Esophagus squamous epithelium (tissue), 5 donors: ENCODE measurements at places on chromosomes 11 and 22.

- no peak for DNase-seq
Measured at GRCh38 chr11:130370845-130371590, 56.3 kb upstream of the ZBTB44 start.

DNA sequence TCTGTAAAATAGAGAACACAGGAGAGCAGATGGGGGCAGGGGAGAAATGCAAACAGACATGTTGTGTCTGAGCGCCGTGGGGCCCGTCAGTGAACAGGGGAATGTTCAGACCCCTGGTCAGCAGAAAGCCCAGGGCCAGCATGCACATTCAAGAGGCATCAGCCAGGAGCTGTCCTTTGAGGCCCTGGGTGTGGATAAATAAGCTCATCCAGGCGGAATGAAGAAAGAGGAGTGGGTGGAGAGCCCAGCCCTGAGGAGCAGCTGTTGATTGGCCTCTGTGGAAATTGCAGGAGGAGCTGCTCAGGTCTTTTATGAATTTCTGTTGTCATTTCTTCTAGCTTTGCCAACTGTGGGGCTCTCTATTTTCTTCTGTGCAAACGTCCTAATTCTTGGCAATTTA, 49.7 kb upstream of the CECR2 start:
- DNase-seq = no peak

GRCh38 chr22:45905924-45906865, 70.8 kb downstream of the WNT7B start:
- no peak for DNase-seq

GRCh38 chr22:31852691-31853421, 91.5 kb upstream of the YWHAH start:
- DNase-seq = no peak

DNA sequence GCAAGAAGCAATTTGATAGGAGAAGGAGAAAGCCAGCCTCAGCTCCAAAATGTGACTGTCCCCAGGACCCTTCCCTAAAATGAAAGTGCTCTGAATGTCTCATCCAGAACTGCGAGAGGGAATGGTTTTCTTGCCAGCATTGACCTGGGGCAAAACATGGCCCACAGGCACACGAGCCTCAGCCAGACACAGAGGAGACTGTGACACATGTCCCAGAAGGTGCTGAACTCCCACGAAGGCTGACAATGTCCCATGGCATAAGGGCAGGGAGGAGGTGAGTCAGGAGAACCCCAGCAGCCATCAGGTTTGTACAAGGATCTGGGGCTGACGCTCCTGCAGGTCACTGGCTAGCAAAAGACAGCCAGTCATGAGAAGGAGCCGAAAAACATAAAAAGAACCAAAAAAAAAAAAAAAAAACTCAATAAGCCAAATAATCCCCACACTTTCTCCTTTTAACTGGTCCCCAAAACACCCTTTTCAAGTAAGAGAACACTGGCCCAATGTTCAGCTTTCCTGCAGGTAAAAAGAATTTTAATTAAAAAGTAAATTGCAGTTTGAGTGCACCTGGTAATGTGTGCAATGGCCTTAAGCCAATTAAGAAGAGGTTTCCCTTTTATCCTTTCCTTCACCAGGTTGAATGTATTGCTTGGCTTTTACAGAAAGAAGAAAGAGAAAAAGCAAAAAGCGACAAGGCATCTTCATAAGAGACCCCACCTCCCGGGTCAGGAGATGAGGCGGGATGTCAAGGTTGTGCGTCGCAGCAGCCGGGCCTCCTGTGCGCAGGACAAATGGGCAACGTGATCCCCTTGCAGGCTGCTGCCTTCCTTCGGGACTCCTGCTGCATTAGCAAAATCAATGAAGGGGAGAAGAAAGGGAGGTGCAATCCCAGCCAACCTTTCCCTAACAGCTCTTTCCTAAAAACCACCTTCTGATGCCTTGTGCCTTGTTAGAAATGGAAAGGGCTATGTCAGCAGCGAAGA, 43.6 kb downstream of the GALNT18 start:
- DNase-seq = no peak

- DNase-seq = no peak
Measured at GRCh38 chr22:33400061-33400840, 342.1 kb upstream of the SYN3 start.

GRCh38 chr22:47625531-47626427, 863.3 kb downstream of the TBC1D22A start:
- DNase-seq = no peak

GRCh38 chr22:30857791-30858190, 110.8 kb downstream of the MORC2 start:
- DNase-seq = no peak

DNA sequence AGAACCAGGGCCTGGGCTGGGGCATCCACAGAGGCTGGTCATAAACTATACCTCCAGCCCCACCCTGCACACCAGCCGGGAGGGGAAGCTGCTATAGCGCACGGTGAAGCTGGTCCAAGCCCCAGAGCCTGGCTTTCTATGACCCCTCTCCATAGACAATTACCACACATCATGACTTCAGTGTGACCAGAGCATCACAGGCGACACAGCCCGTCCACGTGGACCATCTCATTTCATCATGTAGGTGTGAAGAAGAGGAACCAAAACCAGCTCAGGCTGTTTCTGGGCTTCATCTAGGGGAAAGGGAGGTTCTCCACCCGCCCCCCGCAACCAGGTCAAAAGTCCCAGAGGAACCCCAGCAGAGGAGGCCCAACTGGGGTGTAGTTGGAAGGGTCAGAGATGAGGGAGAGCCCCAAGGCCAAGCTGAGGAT, 3.0 kb downstream of the CXCR5 start:
- no peak for DNase-seq

DNA sequence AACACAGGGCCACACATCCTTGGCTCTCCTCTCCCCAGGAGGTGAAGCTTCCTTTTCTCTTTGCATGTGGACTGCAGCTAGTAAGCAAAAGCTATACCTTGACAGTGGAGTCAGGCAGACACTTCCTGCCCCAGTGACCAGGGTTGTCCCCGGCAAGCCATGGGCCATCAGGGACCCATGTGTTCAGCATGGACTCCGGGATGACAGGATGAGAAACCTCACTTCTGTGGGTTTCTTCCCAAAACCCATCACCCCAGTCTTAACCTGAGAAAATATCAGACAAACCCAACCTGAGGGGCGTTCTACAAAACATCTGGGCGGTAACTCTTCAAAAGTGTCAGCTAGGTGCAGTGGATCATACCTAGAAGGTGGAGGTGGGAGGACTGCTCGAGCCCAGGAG, 40.2 kb downstream of the GNB1L start:
- DNase-seq = no peak

DNA sequence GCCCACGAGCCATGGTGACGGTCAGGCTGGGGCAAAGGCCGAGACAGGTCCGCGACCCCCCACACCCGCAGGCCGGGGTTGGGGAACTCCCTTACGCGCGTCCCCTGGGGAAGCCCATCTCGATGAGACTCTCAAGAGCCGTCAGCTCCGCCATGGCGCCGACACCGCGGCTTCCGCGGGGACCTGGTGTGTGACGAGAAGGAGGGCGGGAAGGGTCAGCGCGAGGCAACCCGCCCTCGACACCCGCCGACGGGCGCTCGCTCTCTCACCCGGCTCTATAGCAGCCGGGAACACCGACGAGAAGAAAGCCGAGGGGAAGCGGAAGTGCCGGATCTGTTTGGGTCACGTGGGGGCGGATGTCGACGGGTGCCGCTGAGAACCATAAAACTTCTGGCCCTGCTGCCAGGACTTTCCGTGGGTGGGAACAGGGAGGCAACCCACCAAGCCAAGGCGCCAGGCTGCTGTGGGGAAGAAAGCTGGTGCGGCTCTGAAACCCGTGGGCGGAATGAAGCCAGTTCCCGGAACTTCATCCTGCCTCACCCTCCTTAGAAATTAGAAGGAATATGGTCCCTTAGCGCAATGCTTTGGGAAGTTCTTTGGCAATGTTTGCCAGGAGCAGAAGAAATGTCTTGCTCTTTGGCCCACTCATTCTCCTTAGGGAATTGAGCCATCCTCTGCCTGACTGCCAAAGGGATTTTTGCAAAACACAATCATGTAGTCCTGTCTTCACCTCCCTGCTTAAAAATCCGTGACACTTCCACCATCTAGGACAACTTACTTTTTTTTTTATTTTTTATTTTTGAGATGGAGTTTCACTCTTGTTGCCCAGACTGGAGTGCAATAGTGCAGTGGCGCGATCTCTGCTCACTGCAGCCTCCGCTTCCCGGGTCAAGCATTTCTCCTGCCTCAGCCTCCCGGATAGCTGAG, at the start of gene UBXN1:
TSS of gene UBXN1 (minus strand) at position 304 of the 927 bp plus-strand sequence. CDS start at position 154, 150 bp downstream.
- DNase-seq = peak; percentile 36

DNA sequence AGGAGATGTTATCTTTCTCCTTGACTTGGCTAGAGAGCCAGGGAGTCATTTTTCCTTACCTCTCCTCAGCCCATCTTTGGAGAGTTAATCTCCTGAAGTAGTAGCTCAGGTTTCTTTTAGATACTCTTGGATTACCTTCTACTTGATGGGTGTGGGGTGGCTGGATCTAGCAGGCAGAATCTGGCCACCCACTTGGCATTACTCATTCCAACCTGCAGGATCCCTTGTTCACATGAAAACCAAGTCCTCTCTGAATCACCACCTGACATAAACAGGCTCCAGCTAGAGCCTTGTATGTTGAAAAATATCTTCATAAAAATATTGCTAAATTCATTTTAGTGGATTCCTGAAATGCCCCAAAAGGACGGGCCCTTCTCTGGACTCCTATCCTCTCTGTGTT, 250.6 kb upstream of the PLET1 start:
- DNase-seq = no peak

DNA sequence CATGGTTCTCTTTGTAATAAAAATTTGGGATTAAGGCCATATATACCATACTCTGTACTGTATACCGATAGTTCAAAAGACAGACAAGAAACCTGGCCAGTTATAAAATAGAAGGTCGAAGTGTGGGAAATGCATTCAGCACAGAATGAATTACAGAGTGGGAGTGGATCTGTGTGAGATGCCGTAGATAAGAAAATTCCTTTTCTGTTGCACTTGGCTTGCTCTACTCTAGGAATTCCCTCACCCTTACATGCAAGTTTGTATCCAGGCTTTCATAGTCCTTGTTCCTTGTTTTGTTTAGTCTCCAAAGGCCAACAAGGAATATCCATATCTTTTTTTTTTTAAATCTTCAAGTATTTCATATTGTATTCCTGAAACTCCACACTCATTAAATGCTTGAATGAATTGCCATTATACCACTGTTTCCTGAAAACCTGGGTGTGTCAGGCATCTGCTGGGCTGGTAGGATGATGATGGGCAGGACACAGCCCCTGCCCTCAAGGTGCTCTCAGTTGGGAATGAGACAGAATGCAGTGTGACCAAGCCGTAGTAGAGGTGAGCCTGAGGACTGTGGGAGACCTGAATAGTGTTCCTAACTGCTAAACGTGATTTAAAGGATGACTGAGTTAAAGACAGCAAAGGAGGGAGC, 53.5 kb downstream of the TEAD1 start:
- DNase-seq = no peak

GRCh38 chr22:26139310-26139709, 30.0 kb upstream of the SEZ6L start:
- DNase-seq = no peak

GRCh38 chr11:77136074-77136473, 8.0 kb downstream of the MYO7A start:
- DNase-seq = no peak

DNA sequence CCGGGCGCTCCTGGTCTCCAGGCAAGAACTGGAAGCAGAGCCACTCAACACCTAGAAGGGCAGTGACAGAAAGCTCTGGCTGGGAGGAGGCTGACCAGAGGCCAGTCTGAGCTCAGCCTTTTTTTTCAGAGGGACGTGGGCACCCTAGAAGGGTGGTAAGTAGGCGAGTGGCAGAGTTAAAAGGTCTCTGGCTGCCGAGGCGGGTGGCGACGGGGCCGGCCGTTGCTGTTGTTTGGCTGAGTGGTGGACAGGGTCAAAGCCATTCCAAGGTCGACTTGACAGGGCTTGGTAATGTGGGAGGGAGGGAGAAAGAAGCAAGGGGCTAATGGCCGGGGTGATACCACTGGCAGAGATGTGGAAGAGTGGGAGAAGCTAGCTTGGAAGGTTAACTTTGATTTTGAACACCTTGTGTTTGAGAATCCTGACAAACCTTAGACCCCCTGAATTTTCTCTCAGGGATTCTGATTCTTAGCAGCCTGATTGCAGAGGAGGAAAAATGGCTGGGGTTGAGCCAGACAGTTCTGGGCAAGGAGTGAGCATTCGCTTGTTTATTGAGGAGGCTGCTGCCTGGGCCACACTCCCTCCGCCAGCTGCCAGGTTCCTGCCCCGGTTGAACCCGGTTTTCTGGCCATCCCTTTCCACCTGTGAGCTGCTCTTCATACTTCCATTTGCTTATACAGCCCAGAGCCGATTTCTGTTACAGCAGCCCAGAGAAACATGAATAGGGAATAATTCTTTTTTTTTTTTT, 868 bp upstream of the SYCE3 start:
- DNase-seq = no peak

- DNase-seq = no peak
Measured at GRCh38 chr22:43007519-43008102, 7.3 kb downstream of the PACSIN2 start.

- DNase-seq = no peak
Measured at GRCh38 chr22:41474872-41475451, 6.0 kb downstream of the ACO2 start.

DNA sequence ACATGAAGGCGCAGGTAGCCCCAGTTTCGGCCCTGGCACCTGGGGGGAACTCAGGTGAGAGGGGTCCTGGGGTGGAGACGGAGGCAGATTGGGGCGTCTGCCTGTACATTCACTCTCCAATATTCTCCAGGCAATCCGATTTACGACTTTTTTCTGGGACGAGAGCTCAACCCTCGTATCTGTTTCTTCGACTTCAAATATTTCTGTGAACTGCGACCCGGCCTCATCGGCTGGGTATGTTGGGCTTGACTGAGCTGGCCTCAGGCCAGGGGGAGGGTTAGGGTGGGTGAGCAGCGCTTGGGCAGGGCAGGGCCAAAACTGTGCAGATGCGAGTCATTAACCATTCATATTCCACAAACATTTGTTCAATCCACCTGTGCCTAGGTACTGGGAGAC, 1.7 kb downstream of the TM7SF2 start:
- DNase-seq = no peak

DNA sequence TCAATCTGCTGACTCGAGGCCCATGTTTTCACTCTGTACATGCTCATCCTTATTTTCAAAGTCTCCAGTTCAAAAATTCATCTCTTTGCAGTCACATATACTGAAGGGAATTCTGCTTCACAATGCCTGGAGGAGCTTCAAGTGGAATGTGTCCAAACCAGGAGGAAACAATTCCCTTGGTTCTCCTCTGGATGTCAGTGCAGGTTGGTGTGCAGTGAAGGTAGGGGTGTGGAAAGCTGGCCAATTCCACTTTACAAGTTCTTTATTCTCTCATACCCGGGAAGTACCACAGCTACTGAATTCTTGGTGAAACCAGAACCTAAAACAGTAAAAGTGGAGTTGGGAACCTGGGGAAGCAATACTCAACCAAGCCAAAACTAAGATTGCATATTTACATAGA, 57.3 kb downstream of the BDNF start:
- no peak for DNase-seq

- DNase-seq = no peak
Measured at GRCh38 chr11:132054822-132055221, 684.4 kb downstream of the NTM start.
